G401 (cell line): ENCODE measurements at places on chromosomes 7 and 10.
A peak's percentile ranks its signal among the peaks of the same experiment; 100 is the strongest.

GRCh38 chr7:143408686-143409561, at the start of gene EPHA1:
EPHA1 (minus strand) TSS chr7:143408856; CDS start chr7:143408805, 51 bp downstream.
- DNase-seq, result peak; percentile 59

DNA sequence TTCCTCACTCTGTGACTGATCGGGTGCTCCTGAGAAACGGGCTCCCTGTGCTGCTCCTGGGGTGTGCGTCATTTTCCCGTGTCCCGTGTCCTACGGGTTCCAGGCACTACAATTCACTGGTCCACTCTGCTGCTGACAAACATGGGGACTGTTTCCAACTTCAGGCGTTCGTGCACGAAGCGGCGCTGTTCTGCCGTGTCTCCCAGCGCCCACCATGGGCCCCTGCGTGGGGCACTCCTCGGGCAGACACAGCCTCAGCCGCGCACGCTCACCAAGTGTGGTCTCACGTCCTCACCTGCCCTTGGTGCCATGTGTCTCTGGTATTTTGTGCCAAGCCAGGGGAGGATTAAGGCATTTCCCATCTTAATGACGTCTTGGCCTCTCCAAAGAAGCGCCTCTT, 19.0 kb downstream of the GPR146 start:
- DNase-seq, result no peak

DNA sequence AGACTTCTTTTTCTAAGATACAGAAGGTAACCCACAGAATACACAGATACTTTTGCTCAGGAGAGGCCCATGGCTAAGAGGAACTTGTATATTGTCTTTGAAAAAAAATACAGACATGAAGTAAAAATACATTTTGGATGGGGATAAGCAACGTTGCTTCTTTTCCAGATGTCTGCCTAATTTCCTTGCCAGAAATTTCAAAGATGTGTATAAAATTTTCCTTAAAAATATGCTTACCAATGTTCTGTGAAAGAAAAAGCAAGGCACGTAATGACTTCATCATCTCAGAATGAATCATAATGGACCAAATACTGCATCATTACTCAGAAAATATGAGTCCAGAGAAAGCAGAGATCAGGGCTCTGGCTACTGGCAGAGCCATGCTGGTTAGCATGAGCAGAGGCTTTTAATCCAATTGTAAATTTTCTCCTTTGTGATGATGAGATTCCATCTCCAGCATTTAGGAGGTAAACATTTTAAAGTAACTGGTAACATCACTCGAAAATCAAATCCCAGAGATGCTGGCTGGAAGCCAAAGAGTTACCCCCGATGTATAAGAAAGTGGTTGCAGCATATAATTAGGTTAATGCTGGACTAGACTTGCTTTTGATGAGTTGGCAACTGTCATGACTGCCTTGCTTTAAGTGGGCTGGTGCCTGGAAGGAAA, 272.5 kb downstream of the SEMA3A start:
- no peak for DNase-seq

DNA sequence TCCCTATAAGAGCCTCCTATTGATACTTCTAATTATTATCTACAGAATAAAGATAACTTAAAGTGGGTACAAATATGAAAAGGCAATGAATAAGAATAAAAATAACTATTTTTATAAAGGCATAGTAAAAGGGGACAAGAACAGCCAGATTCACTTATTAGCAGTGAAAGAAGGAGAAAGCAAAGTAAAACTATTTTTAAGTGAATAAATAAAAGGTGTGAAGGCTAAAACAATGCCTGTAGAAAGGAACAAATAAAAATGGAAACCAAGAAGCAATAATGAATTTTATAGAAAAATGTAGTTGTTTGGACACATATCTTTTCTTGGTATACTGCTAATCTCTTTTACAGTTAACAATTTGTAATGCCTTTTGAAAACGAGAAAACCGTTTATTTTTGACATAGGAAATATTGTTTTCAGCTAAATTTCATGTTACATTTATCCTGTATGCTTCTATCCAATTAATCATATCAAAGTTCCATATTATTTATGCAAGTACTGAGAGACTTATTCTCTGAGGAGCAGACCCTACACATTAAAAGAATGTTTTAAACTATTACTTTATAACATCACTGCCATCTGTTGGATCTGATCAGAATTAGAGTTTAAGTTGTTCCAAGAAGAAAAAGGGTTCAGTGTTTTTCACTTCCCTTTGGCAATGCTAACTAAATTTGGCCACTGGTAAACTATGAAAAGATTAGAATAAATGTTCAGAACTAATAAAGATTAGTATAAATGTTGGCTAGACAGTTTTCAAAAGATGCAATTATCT, 59.1 kb downstream of the ARMC3 start:
- DNase-seq, result peak; percentile 30

DNA sequence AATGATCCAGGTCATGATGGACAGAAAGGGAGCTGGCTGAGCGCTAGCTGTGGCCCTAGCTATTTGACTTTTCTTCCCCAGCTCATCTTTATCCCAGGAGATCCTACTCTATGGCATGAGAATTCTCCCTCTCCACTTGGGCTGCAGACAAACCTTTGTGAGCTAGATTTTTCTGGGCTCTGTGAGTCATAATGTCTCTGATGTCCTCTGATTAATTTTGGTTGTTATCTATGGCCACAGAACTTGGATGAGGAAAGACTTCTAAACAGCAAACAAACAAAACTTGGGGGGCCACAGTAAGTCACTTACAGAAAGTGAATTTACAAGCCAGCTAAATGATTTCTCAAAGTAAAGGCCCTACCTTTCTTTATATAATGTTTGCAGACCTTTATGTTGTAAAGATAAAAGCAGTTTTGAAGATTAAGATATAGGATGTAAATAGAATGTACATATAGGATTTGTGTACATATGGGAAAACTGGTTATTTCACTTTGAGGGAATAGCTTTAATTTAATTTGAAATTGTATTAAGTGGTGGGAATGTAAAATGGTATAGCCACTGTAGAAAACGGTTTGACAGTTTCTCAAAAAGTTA, 10.4 kb downstream of the ABLIM1 start:
- DNase-seq, result no peak

DNA sequence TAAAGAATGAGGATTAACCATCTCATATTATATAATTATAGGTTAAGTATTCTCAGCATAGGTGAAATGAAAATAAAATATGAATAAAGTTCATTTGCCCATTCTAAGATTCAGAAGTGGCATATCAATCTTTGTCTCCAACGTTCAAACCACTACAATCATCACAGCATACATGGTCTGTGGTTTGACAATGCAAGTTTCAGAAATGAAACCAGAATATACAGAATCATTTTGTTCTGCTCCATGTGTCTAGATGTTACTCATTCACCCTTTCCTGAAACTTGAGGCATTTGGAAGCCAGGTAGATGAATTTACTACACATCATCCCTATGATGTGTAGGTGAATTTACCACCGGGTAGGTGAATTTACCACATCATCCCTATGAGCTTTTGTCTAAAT, 44.5 kb upstream of the PPP1R3A start:
- DNase-seq, result no peak

GRCh38 chr10:48526011-48526821, 78.7 kb downstream of the ARHGAP22 start:
- DNase-seq, result no peak

GRCh38 chr10:71397296-71398212, 834 bp downstream of the CDH23 start:
- DNase-seq, result peak; percentile 53

DNA sequence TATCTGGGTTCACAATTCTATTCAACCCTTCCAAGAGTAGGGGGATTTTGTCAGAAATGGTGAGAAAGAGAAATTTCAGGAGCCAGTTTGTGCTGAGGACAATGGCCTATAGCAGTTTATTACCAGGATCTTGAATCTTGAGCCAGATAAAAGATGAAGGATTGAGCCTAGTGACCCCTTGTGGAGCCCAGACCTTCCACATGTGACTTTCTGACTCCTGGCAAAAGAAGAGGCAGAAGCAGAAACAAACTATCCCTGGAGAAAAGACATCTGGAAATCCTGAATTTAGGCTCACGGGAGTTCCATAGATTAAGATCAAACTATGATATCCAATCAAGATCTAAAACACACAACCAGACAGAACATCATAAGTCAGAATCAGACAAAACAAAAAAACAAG, 60.9 kb upstream of the CHRM2 start:
- no peak for DNase-seq

- DNase-seq, result no peak
These were observed 15.6 kb downstream of the NACAD start for GRCh38 chr7:45073031-45073785.

DNA sequence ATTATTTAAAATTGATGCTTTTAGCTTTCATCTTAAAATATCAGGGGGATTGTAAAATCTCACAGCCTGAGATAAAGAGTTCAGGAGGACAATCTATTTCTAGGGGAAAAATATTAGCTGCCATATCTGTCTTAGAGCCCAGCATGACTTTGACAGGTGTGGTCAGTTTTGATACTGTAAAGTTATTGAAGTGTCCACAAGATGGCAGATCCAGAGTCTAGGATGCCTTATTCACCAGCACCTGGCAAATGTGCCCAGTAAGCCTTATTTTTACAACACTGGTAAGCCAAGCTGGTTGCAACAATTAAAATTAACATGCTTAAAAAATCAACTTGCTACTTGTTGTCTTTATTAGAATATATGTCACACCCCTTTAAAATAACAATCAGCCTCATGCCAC, 579.3 kb downstream of the SH2D4B start:
- DNase-seq, result no peak
